A673 (cell line): ENCODE measurements at places on chromosomes 3 and 15. TPM values are rescaled to one million over a fixed set of nuclear protein-coding genes. Genes with fewer than 3 reads are reported as not detected.

ZNF80 gene
- not detected in 2 replicates for total RNA-seq

TTLL13 gene
- 0.33 TPM in 1 of 2 replicates, not detected in the other for total RNA-seq

FBLN2 gene
- 0.71 and 1.3 TPM in 2 replicates for total RNA-seq

SUCNR1 gene
- 0.35 and 0.41 TPM in 2 replicates for total RNA-seq

SNAP23 gene
- 112 and 124 TPM in 2 replicates for total RNA-seq

SLC28A1 gene
- total RNA-seq: not detected in 2 replicates

CIB2 gene
- total RNA-seq: 1.7 and 2.1 TPM in 2 replicates

GRAMD1C gene
- 3.1 and 4.5 TPM in 2 replicates for total RNA-seq

ROPN1B gene
- not detected in 2 replicates for total RNA-seq

ACKR2 gene
- total RNA-seq: not detected in 2 replicates

AMT gene
- total RNA-seq: 1.3 and 2.1 TPM in 2 replicates

IL5RA gene
- not detected in 2 replicates for total RNA-seq

GRM2 gene
- total RNA-seq: 2.9 and 5.6 TPM in 2 replicates

CCK gene
- total RNA-seq: 18.4 and 19.6 TPM in 2 replicates

ARPC4 gene
- 128 and 152 TPM in 2 replicates for total RNA-seq

TMIE gene
- total RNA-seq: 0.17 TPM in 1 of 2 replicates, not detected in the other

FANCD2OS gene
- not detected in 2 replicates for total RNA-seq

GOLGA6A gene
- total RNA-seq: not detected in 2 replicates

ITIH1 gene
- not detected in 2 replicates for total RNA-seq
